ENCODE measurements at places on chromosomes 16 and 17.

DNA sequence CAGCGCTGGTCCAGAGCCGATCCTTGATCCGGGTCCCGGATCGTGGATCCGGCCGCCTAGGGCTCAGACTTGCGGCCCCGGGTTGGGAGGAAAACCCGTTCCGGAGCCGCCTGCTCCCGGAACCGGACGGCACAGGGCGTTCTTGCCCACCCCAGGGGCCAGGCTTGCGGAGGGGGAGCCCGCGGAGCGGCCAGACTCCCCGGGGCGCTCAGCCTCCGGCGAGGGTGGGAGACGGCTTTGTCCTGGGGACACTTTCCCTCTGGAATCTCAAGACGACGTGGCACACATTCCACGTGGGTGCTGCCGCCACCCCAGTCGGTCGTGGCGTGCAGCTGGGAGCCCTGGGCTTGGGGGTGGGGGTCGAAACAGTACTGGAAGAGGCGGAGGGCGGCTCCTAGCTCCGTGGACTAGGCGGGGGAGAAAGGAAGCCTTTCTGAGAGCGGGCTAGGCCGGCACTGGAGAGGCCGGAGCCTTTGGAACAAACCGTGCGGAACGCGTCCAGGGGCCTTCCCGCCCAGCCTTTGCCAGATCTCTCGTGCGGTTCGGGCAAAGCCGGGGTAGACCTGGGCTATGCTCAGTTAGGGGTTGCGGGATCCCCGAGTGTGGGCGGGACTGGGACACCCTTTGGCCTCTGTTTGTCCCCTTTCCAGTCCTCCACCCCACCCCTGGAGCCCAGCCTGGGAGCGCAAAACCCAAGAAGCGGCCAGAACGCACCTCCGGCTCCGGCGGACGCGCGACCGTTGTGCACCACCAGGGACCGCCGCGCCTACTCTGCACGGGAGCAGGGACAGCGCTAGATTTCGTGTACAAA is 26.5 kb downstream of the SREBF1 start:
- DNase-seq, result no peak

GRCh38 chr16:31088459-31089183 is at the start of gene PRSS53:
Gene PRSS53 (minus strand): TSS chr16:31088943. CDS start chr16:31088809, 134 bp downstream.
- no peak for DNase-seq

DNA sequence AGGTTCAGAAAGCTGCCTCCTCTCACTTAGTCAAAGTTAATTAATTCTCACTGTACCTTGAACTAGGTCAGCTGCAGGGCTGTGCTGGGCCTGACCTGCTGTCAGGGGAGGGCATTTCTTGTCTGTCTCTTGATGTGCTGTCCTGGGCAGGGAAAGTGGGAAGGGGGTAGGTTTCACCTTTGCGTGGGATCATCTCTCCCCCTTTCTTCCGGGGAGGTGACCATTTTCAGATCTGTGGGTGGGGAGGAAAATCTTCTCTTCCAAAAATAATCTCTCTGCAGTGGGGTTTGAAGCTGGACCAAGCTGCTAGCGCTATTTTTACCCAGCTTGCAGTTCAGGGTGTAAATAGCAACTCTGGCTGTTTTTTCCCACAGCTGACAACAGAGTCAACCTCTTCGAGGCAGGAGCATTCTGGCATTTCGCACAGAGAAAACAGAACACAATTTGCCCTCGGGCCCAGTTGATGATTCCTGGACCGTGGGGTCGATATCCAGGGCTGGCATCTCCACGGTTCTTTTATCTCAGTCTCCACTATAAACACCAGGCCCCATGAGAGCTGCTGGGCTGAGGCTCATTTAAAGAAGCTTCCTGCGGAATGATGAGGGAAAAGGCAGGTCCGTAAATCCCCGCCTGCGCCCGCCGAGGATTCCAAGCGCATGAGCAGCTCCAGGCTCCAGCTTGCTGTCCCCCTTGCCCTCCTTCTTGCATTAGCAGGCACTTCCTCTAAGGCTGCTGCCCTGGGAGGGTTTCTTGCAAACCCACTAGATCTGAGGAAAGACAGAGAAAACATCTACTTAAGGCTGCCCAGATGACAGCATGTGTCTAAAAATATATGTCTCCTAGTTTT is 93.9 kb downstream of the YPEL2 start:
- DNase-seq, result no peak

- no peak for DNase-seq
Observed at GRCh38 chr16:89137666-89138512, 33.7 kb upstream of the CDH15 start.

- no peak for DNase-seq
Observed at GRCh38 chr17:69030169-69030568, 30.6 kb downstream of the ABCA9 start.

GRCh38 chr16:71460236-71460635 is 1.8 kb downstream of the ZNF23 start:
- no peak for DNase-seq

- DNase-seq, result no peak
Observed at GRCh38 chr16:86751076-86752030, 173.0 kb downstream of the FOXL1 start.

DNA sequence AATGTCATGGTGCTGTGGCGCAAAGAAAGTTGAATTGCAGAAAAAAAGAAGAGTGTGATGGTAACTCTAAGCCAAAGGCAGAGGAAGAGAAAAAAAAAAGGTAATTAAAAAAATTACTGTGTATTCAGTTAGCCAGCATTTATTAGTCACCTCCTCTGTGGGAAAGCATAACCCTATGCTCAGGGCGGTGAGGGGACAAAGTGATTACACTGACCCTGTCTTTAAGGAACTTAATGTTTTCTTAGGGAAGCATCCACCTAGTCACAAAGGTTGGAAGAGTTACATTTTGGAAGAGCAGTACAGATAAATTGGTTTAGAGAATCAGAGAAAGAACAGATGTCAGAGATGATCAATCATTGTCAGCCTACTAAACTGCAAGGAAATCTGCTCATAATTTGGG is 410.3 kb downstream of the CDH11 start:
- no peak for DNase-seq

GRCh38 chr16:66476328-66477027 is 49.4 kb downstream of the BEAN1 start:
- DNase-seq, result no peak

DNA sequence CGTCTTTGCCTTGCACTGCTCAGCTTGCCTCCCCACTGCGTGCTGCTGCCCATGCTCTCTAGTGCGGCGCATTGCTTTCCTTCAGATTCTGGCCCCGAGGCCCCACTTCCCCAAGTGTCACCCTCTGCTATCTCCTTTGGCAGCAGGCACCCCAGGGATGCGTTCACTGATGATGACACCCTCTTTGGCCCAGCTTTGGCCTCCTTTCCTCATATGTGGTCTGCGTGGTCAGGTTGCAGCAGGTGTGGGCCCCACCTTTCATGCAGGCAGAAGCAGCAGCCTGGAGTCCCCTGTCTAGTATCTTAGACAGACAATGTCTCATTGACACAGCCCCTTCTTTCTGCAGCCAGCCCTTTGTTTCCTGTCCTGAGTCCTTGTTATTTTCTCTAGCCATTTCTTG is 4.8 kb upstream of the CCL3 start:
- DNase-seq, result no peak

GRCh38 chr17:44557651-44558285 is 484 bp downstream of the FZD2 start:
- no peak for DNase-seq

DNA sequence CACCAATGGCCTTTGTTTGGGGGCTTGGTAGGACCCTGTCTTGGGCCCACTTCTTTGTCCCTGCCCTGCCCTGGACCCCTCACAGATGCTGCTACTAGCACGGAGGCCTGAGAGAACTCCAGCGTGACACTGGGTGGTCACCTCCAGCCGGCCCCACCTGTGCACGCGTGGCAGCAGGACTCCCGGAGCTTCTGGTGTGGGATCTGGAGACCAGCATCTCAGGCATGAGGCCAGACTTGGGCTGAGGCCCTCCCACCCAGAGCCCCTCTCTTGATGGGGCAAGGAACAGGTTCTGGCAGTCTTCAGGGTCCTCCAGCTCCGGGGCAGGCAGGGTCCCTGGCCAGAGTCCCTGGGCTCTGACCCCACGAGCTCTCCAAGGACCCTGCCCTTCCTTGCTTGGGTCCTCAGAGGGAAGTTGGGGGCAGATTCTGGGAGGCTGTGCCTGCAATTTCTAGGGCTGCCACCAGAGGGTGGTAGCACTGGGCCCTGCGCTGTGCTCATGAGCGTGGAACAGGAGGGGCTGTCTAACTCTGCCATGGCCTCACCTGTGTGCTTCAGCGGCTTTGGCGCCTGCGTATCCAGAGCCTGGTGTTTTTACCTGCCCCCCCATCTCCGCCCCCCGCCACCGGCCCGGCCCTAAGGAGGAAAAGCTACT is 3.1 kb upstream of the BAIAP3 start:
- no peak for DNase-seq

GRCh38 chr17:42879596-42879985 is 21.0 kb upstream of the G6PC1 start:
- DNase-seq, result no peak

DNA sequence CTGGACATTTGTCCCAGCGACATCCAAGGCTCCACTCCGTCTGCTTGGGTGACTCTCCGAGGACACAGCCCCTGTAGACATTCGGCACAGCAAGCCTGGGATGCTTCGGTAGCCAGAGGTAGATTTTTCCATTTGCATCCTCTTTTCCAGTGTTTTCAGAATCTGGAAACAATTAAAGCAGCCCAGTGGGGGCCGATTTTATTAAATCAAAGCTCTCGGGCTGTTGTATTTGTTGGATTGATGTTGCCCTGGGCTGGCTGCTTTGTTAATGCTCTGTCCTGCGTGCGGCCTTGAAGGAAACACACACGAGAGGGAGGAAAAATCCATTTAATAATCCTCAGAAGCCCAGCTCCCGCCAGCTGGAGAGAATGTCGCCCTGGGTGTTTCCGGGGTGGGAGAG is 158.1 kb upstream of the CIBAR2 start:
- DNase-seq, result no peak

- DNase-seq, result no peak
Observed at GRCh38 chr17:75128694-75129505, 2.6 kb downstream of the NT5C start.

DNA sequence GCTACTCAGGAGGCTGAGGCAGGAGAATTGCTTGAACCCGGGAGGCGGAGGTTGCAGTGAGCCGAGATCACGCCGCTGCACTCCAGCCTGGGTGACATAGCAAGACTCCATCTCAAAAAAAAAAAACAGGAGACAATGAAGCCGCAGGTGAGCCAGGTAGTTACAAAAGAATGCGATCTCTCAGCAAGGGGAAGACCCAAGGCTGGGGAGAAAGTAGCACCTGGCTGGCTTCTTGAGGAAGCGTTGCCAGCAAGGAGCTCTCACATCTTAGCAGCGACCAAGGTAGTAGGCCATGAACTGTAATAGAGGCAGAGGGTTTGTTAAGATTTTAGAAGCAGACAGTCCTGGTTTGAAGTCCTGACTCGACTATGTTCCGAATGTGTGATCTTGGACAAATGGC is 175.0 kb downstream of the AIPL1 start:
- no peak for DNase-seq

GRCh38 chr17:19295473-19296135 is 58.4 kb downstream of the EPN2 start:
- DNase-seq, result no peak

DNA sequence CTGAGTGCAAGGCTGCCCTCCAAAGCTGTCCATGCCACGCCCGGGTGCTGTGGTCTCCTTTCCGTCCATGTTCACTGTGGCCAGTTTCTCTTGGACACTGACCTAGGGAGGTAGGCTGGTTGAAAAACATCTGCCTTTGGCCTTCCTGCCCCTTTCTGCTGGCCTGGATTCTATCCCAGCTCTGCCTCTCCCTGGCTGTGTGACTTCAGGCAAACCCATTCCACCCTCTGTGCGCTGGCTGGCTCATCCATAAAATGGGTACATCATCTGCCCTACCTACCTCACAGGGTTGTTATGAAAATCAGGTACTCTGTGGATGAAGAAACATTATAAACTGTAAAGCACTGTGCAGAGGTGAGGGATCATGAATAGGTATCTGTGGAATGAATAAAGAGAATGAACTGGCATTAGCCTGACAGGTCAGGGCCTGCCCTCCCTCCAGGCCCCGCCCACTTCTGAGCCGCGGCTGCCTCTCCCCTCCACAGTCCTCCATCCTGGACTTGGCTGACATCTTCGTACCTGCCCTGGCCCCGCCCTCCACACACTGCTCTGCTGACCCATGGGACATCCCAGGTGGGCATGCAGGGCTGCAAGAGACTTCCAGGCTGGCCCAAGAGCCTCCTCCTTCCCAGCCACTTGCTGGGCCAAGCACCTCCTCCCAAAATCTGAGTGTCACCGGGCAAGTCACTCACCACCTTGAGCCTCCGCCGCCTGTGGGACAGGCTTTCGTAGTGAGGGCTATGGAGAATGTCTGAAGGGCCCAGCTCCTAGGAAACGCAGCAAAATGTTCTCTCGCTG is 7.0 kb upstream of the SPATA20 start:
- no peak for DNase-seq

GRCh38 chr16:87720446-87720845 is 45.3 kb downstream of the KLHDC4 start:
- DNase-seq, result no peak

GRCh38 chr17:38585918-38586529 is 19.7 kb downstream of the SRCIN1 start:
- DNase-seq, result no peak

DNA sequence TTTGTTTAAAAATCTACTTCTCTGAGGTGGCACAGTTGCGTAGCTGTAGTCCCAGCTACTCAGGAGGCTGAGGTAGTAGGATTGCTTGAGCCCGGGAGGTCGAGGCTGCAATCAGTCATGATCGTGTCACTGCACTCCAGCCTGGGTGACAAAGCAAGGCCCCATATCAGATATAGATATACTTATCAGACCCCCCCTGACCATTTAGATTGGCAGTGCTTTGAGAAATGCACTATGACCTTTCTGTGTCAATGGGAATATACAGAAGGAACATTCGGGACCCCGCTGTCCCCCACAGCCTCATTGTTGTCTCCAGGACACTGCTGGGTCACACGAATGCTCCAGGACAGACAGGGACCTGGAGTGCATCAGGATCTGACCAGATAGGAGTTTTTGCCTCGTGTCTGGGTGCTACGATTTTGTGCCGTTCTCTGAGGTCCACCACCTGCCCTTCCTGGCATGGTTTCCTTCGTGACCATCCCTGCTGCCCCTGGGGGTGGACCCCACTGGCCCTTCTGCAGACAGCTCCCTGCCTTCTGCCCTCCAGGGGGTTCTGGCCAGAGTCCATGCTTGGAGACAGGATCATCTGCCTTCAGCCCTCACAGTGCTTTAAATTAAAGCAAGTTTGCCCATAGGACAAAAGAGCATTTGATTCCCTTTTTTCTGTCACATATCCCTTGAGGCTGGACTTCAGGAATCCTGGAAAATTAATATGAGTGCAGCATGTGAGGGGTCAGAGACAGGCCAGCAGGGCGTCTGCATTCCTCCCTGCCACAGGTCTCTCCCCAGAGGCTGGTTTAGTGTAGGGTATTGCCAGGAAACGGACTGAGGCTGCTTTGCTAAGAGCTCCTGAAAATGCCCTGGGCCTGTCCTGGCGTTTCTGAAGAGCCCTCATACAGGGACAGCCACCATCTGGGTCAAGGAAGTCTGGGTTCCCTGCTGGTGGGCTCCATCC is 19.3 kb downstream of the PLD6 start:
- no peak for DNase-seq

DNA sequence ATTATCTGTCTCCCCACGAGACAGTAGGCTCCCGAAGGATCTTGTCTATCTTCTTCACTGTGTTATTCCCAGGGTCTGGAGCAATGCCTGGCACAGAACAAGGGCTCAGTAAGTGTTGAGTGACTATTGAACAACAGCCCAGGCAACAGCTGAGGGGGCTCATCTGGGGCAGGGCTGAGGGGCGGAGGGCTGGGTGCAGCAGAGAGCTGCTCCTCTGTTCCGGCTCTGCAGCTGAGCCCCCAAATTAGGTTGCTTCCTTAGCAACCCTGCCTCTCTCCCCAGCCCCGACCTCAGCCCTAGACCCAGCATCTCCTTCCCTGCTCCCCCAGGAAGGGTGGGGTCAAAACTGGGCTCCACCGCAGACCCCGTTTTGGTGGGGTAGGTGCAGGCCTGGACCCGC is 32.2 kb downstream of the ITGAE start:
- no peak for DNase-seq

All from LNCaP clone FGC (cell line).